Activated naive CD4-positive, alpha-beta T cell treated with anti-CD3 and anti-CD28 coated beads for 36 hours (primary cell): ENCODE measurements at places on chromosomes 1 and 21.

- DNase-seq, result no peak
Measured at GRCh38 chr1:221122501-221122900, 243.3 kb downstream of the HLX start.

DNA sequence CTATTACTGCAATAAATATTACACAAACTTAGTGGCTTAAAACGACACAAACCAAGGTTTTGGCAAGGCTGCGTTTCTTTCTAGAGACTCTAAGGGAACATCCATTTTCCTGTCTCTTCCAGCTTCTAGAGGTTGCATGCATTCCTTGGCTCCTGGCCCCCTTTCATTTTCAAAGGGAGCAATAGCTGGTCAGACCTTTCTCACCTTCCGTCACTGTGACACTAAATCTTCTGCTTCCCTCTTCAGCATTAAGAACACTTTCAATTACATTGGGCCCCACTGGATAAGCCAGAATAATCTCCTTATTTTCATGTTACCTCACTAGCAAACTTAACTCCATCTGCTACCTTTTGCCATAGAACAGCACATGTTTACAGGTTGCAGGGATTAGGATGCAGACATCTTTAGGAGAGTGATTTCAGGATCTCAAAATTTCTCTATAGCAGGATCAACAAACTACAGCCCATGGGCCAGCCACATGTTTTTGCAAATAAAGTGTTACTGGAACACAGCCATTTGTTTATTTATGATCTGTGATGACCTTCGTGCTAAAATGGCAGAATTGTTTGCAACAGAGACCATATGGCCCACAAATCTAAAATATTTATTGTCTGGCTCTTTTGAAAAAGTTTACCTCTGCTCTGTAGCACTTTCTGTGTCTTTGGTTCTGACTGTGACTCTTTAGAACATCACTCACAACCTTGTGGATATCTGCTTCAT, 221.5 kb upstream of the SGIP1 start:
- no peak for DNase-seq

GRCh38 chr1:214569357-214570004, 18.1 kb upstream of the PTPN14 start:
- DNase-seq, result no peak

DNA sequence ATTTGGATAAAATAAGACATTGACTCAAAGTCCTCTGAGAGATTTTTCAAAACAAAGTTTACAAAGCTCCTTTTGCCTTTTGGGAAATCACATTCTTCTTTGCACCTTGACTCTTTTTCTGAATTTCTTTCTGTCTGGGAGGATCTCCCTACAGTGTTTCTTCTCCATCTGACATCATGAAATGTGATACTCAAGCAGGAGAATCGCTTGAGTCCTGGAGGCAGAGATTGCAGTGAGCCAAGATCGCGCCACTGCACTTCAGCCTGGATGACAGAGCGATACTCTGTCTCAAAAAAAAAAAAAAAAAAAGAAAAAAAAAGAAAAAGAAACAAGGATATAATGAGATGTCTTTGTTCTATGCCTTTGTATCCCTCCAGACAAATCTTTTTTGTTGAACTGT, 13.3 kb upstream of the GRIK1 start:
- DNase-seq, result no peak

GRCh38 chr1:31531177-31531999, 44.9 kb upstream of the TINAGL1 start:
- DNase-seq, result no peak

DNA sequence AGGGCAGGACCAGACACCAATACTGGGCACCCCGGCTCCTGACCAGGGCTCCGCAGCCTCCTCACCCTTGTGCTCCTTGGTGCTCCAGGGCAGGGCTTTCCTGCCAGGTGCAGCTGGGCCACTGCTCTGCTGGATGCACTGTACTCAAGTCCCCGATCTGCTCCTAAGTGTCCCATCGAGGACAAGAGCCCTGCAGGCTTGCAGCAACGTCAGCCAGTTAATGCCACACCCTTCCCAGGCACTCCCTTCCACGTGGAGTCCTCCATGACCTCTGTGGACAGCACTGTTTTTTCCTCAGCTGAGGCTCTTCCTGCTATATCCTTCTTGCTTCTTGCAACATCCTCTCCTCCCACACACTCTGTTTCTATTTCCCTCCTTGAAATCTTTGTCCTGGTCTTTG, 94.0 kb upstream of the NGF start:
- DNase-seq, result no peak

- DNase-seq, result no peak
Measured at GRCh38 chr1:108007070-108007469, 42.1 kb upstream of the VAV3 start.

DNA sequence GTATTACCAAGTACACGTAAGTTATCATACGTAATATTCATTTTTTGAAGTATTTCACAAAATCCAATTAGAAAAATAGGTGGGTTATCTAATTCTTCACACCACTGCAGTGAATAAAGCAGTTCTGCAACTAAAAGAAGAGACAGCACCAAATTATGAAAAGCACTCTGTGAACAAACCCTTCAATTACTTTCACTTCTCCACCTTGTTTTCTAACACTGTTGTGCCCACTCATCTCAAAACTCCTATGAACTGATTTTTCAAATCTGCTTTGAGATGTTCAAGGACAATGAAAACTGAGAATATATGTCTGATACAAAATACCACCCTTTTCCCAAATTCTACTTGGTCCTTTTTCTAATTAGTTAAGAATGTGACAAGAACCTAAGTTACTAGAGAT, 39.4 kb downstream of the LTN1 start:
- no peak for DNase-seq

- no peak for DNase-seq
Measured at GRCh38 chr1:228749765-228750164, 14.5 kb downstream of the RHOU start.

- peak; percentile 47 for DNase-seq
Measured at GRCh38 chr1:101264697-101265096, 27.9 kb downstream of the S1PR1 start.

- DNase-seq, result no peak
Measured at GRCh38 chr1:55368698-55369097, 153.5 kb upstream of the USP24 start.
